ENCODE measurements at places on chromosomes 12 and 14.

GRCh38 chr14:75311356-75311755, 32.7 kb downstream of the FOS start:
- no peak for DNase-seq

DNA sequence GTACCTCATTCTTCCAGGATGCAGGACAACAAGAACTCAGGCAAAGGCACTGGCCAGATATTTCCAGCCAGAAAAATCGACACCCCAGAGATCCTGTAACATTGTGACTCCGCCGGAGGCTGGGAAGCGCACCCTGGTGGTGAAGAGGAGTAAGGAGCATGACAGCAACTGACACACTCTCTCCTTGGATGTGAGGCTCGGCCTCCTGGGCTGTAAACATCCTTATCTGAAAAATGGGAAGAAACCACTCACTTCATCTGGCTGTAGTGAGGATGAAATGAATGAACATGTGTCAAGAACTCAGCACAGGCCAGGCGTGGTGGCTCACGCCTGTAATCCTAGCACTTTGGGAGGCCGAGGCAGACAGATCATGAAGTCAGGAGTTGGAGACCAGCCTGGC, 27.5 kb downstream of the TCHP start:
- peak; percentile 13 for DNase-seq

DNA sequence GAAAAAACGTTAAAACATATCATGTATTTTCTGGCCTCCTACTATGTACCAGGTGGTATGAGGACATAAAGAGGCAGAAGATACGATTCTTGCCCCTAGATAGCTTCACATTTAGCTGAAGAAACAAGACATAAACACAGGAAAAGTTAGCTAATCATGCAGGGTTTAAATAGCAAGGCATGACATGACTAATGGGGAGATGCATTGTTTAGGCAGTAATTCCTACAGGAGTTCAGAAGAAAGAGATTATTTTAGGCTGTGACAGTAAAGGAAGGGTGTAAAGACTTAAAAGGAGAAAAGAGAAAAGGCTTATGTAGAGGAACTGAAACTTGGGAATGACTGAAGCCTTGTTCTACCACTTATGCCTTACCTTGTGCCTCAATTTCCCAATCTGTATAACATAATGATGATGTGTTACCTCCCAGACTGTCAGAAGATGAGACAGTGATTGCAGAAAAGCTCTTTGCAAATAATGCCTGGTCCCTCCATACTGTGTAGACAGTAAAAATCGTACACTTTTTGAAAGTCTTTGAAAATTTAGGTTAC, 44.4 kb downstream of the PRKCH start:
- DNase-seq: no peak

GRCh38 chr12:51678086-51678724, 87.2 kb downstream of the SCN8A start:
- peak; percentile 5 for DNase-seq

- no peak for DNase-seq
Observed at GRCh38 chr14:104249089-104249488, 110.7 kb downstream of the KIF26A start.

- DNase-seq: no peak
Observed at GRCh38 chr14:32258336-32258993, 55.4 kb upstream of the RNU6-8 start.

All from stimulated activated CD4-positive, alpha-beta T cell treated with anti-CD3 and anti-CD28 coated beads, Interleukin-2, amount 100 ng/mL, for 4 hours (primary cell).